ENCODE measurements at places on chromosomes 16 and 17.

DNA sequence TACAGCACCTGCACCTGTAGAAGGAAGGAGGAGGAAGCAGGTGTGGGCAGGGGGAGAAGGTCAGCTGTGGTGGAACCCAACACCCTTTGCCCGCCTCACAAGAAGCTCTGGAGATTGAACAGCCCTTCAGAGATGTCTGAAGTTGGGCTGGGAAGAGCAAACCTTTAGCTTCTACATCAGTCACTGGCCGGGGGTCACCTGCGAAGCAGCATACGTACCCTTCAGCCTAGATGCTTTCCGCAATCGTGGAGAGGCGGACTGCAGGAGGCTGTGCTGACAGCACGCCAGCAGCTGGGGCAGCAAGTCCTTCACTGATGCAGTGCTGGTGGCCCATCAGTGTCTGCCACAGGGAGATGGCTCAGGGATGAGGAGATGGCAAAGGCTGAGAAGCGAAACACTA is 5.2 kb upstream of the HS3ST3B1 start:
- DNase-seq: no peak

DNA sequence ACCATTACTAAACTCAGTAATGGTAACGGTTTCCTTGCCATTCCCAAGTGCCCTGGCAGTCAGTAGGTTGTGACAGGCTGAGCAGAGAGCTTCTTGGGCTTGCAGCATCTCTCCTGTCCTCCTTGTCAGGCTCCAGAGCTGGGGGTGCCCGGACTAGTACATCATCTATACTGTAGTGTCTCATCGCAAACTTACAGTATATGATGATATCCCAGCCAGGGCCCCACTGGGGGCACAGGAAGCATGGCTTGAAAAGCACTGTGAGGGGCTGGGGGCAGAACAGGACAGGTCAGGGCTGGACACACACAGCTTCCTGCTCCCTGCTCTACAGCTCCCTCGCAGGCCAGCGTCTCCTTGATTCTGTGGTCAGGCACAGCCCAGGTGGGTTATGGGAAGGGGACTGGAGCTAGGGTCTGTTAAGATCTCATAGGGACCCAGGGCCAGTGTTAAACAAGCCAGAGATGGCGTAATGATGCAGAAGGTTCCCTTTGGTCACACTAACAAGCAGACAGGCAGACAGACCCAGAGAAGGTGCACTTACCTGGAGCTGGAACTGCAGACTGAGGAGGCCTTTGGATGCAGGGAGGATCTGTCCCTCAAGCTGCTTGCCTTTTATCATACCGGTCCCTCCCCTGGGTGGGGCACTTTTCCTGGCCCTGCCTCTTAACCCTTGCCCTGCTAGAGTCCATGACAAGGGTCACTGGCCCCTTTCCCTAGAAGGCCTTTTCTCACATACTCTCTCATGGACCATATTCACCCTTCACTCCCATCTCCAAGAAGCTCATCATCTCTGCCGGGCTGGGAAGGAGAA is 6.8 kb downstream of the ERAL1 start:
- no peak for DNase-seq

DNA sequence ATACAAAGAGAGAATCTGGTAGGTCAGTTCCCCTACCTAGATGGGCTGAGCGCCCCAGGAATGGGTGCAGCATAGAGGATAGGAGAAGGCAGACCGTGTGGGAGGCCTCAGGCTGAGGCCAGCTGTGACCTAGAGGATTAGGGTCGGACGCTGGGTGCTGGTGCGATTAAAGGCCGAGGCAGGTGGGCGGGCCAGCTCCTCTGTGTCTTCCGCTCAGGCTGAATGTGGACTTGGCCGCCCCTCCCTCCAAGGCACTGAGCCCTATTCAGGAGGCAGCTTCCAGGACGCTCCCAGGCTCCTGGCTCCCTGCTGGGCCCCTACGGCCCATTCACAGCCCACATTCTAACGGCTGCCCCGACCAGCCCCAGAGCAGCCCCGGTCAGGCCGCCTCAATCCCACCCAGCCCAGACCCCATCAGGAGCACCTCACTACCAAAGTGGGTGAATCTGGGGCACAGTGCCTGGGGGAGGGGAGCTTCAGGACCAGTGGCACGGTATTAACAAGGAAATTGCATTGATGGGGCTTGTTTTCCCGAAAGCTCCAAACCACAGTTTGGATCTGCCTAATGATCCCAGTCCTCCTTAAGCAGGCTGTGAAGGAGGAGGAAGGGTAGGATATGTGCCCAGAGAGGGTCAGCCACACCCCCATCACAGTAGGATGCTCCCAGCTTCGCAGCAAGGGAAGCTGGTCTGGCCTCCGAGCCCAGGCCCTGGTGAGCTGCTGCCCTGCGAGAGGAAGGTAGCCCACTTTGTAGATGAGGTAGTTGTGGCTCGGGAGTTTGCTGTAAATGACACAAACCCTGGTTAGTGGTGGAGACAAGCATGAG is 14.5 kb downstream of the RHBDL3 start:
- no peak for DNase-seq

DNA sequence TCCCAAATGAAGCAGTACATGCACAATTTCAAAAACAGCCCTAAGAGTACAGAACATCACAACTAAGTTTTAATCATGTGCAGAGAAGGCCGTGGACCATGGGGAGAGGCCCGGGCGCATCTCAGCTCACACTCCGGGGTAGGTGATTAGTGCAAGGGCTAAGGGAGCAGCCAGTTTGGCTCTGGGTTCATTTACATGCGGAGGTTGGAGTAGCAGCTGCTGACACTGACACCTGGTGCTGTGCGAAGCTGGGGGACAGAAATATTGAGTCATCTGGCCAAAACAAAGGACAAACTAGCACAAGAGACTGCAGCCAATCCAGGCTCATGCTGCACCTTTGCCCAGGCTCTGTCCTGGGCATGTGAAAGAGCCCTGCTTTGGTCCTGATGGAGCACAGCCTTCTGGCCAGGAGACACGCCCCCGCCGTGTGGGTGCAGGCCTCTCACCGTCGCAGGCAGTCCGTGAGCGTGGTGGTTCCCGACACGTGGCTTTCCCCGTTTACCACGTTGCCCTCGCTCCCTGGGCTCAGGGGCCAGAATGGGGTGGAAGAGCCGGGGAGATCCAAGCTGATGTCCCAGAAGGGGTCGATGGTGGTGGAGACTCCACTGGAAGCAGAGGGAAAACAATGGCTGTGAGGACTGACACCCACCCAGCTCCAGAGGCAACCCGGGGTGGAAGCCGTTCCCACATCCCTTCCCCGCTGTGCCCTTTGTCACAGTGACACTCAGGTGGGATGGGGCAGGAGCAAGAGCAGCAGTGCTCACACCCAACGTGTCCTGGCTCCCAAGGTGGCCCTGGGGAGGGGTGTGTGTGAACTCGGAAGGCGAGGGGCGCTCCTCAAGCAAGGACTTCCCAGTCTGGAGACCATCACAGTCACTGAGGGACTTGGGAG is 31.9 kb downstream of the USP22 start:
- no peak for DNase-seq

DNA sequence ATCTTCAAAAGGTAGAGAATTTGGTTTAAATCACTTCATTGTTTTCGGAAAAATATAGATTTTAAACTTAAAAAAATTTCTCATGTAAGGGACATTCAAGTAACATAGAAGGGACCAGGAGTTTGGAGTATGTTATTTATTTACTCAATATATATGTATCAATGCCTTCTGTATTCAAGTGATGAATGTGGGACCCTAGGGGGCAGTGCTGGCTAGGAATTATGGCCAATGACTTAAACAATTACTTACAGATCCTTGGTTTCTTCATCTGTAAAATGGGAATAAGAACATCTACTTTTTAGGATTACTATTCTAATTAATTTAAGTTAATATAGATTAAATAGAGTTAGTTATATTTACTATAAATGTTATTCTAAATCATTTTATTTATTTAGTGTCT is 886.3 kb upstream of the RBFOX1 start:
- no peak for DNase-seq

DNA sequence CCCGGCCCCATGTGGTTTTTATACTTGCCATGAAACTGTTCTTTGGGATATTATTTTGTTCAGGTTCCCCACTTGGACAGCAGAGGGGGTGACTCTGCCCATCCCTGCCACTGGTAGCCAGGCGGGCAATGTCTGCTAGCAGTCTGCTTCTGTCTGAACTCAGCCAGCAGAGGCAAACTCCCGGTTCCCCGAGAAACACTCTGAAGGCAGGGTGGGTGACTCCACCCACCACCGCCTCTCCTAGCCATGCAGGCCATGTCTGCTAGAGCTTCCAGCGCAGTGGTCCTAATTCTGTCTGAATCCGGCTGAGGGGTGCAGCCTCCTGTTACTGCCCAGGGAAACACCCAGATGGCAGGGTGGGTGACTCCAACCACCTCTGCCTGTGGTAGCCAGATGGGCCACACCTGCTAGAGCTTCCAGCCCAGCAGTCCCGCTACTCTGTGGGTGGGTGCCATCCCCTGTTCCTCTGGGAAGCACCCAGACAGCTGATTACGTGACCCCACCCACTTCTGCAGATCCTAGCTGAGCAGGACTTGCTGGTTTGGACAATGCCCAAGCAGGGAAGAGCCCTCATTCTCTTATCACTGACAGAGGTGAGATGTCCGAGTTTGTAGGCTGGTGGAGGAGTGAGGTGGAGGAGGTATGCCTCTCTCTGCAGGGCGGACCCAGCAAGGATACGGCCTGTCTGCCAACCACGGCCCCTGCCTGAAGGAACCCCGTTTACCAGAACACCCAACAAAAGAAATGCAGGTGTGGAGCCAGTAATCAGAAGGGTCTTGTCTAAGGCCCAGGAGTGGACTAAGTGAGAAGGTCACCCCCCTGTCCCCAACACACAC is 22.4 kb downstream of the NLRP1 start:
- DNase-seq: peak; percentile 2

DNA sequence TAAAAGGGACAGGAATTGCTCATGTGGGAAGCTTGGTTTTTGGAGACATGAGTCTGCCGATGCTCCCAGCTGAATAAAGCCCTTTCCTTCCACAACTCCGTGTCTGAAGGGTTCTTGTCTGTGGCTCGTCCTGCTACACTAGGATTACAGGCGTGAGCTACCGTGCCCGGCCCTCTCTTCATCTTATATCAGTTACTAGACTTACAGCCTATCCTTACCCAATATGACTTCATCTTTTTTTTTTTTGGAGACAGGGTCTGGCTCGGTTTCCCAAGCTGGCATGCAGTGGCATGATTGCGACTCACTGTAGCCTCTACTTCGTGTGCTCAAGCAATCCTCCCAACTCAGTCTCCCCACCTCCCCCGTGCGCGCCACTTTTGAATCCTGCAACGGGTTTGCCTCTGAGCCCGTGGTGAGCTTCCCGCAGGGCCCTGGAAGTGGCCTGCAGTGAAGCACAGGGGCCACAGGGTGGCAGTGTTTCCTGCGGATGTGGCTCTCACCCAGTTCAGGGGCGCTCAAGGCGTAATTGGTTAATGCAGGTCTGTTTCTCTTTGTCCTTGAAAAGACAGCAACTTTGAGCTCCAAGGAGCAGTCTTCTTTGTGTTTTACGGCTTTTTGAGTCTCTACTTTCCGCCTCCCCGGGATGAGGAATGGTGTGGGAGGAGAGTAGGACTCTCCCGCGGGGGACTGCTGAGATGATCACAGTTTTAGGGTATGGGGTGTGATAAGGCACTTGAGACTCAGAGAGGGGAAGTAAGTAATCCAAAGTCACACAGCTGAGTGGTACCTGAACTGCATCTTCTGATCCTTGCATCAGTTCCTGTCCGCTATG is 22.7 kb upstream of the GPRC5B start:
- DNase-seq: peak; percentile 79

- no peak for DNase-seq
Measured at GRCh38 chr17:44901411-44901921, 2.2 kb upstream of the EFTUD2 start.

GRCh38 chr17:6304894-6305612 is 129.9 kb downstream of the AIPL1 start:
- no peak for DNase-seq

- DNase-seq: no peak
Measured at GRCh38 chr17:80720610-80721577, 176.3 kb downstream of the RPTOR start.

DNA sequence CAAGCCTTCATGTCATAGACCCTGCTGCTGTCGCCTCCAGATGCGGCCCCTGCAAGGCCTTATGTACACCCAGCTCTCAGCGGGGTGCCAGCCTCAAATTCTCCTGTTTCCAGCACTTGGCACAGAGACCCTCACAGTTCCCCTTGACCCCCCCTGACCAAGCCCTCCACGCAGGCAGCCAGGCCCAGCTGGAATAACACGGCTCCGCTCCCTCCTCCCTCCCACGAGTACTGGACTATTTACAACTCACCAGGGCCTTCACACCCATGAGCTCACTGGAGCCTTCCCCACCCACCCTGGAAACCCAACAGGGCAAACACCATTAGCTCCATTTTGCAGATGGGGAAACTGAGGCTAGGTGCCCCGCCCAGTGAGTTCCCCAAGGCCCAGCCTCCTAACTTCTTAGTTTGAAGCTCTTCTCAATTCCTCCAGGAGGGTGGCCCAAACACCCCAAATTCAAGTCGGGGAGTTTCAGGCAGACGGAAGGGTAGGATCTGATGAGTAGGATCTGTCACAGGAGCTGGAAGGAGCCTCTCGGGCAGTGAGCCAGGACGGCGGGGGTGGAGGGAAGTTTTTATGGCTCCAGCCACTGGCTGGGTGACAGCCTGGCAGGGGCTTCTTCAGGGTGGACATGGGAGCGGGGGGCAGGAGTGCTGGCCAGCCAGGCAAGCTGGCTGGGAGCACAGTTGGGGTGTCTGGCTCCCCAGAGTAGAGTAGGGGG is 17.5 kb upstream of the DLX4 start:
- no peak for DNase-seq

- no peak for DNase-seq
Measured at GRCh38 chr16:51268237-51268636, 117.2 kb upstream of the SALL1 start.

GRCh38 chr17:34386343-34386696 is 23.3 kb upstream of the CCL1 start:
- no peak for DNase-seq

- DNase-seq: no peak
Measured at GRCh38 chr17:81378941-81379511, 16.2 kb upstream of the BAHCC1 start.

DNA sequence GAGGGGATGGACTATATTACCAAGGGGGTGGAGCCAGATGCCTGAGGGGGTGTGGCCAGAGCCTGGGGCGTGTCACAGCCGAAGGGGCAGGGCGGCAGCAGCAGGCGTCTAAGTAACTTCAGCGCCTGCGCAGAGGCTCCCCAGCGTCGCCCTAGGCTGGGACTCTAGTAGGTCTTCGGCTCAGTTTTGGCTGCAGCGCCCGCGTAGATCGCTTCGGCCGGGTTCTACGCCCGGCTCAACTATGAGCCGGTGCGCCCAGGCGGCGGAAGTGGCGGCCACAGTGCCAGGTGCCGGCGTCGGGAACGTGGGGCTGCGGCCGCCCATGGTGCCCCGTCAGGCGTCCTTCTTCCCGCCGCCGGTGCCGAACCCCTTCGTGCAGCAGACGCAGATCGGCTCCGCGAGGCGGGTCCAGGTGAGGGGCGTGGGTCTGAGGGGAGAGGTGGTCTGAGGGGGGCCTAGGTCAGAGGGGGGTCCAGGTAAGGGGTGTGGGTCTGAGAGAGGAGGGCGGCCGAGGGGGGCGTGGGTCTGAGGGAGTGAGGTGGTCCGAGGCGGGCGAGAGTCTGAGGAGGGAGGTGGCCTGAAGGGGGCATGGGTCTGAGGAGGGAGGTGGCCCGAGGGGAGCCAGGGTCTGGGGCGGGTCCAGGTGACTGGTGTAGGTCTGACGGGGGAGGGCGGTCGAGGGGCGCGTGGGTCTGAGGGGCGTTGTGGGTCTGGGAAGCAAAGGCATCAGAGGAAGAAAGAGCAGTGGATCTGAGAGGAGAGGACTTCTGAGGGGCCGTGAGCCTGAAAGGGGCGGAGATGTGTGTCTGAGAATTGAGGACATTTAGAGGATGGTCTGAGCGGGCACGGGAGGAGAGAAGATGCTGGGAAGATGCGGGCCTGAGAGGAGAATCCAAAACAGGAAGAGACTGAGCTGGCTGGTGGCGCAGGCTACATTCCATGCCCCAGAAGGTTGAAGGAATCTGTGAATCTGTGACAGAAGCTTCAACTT is at the start of gene LPCAT2:
Gene LPCAT2, plus strand, starts transcription at position 132 of the 991 bp plus-strand sequence. Its CDS starts 110 bp downstream, at position 242.
- peak; percentile 95 for DNase-seq

- no peak for DNase-seq
Measured at GRCh38 chr16:66402166-66402565, 24.9 kb upstream of the BEAN1 start.
